ENCODE measurements at places on chromosomes 2 and 18.

DNA sequence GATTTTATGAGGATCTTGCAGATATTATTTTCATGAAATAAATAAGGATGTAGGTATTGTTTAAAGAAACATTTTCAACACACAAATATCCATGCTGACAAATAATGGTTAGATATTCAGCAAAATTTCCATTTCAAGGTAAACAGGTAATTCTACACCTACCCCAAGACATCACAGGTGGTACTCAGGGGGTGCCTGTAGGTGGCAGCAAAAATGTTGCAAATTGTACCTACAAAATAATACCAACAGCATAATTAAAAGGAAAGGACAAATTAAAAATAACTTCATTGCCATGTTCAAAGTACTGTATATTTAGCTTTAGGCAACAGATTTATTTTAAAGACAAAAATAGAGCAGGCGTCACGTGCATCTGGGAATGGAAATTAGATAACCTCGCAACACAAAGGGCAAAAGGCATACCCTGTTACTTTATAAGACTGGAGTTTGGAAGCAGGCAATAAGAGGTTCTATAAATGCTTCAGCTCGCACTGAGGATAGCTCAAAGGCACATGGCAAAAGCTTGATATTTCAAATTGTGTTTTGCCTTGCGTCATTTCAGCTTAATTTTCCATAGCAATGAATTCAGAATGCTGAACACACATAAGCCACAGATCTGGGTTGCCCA is 630.5 kb downstream of the TDRD15 start:
- DNase-seq: no peak

- no peak for DNase-seq
These were observed 14.7 kb upstream of the HOXD1 start for GRCh38 chr2:176173567-176174381.

DNA sequence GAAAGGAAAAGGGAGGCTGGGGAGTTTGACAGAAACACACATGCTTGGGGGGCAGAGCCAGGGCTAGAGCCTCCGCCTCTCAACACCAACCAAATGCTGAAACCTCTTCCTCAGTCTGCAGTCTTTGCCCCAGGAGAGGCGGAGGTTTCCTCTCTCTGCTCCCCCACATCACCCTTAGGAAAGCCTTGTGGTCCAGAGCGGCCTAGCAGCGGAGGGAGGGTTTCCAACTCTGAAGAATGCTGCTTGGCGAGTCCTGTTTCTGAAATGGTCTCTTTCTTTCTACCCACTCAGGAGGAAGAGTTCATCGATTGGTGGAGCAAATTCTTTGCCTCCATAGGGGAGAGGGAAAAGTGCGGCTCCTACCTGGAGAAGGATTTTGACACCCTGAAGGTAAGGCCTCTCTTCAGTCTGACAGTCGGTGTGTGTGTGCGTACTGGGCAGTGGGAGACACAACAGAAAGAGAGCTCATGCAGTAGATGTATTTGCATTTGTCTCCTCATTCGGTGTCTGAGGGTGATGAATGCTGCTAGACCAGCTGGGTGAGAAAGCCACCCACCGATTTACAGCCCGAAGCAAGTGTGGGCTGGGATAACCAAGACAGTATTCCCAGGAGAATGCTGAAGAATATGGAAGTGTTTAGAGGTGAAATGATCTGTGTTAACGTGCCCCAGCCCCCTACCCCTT is 190.5 kb downstream of the DYSF start:
- DNase-seq: no peak

DNA sequence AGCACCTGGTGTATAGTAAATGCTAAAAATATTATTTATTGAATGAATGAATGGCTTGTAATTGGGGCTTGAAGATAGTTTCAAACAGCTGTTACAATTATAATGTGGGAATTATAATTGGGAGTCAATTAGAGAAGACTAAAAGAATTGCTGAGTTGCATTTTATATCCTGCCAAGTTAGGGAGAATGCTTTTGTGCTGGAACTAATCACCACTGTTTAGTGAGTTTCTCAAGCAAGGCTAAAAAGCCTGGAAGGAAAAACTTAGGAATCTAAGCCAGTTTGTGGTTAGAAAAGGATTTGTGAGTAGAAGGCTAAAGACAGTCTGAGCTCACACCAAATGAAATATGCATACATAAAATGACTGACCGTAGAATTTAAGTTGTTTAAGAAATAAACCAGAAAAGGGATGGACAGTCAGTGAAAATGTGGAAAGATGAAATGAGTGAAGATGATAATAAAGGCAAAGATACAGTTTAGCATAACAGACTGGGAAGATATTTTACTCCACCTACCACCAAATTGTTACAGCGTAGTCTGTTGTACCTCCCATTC is 647.7 kb upstream of the FSHR start:
- no peak for DNase-seq

DNA sequence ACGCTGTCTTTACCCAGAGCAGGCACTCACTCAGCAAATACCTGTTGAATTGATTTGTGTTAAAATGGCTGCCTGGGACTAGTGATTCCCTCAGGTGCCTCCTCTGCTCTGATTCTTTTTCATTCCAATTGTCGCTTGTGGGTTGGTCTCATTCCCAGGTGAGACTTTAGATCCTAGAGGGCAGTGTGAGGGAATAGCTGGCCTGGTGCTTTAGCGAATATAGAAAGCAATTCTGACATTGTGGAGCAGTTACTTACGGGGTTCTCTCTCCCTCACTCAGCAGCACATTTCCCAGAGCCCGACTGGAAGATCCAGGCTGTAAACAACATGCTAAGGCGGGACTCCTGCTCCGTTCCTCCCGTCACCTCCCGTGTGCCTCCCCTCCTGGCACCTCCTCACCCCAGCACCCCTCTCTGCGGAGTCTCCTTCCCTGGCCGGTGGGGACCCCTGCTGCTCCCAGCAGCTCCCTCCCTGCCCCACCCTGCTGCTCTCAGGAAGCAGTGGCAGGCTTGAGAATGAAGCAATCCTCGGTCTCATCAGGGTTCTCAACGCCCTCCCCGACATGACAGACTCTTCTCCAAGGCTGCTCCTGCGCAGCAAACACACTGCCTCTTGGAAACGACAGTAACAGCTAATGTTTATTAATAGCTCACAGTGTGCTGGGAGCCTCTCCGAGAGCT is 26.9 kb downstream of the CELF4 start:
- no peak for DNase-seq

DNA sequence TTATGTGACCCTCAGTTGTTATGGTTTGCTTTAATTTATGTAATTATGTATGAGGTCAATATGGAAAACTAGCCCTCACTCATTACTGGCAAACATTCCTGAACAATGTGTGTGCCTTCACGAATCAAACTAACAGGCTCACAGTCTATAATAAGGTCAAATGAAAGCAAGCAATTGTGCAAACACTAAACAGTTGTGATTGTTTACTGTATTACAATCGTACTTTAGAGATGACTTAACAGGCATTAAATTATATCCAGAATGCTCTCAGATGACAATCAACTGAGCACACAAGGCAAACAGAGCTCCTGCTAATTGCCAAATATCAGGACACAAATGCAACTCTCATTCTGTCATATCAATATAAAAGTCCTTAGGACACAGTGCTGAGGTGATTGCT is 29.5 kb downstream of the COL5A2 start:
- no peak for DNase-seq

DNA sequence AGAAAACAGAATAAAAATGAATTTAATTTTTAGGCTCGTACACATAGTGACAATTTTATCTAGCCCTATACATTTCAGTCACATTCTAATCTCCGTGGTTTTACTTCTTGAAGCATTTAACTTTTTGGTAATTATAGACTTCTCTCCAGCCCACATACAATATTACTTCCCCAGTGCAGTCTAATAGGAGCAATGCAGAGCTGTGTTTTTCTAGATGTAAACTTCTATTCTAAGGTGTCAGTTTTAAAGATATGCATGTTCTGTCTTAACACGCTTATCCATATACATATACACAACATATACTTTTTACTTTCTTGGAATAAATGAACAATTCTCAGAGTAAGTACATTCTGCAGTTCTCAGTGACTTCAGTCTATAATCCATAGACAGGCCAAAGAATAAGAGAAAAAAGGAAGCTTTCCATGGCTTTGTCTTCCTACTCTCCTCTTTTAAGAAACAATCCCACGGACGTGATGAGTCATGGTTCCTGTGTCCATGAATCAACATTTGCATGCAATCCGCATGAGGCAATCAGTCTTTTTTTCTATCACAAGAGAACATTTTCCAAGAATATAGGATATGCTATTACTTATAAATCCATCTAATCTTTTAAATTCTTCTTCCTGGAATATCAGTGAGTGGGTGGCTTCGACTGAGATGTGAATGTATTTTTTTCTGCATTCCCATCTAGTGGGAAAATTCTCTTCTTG is 42.8 kb downstream of the CCDC102B start:
- peak; percentile 16 for DNase-seq

DNA sequence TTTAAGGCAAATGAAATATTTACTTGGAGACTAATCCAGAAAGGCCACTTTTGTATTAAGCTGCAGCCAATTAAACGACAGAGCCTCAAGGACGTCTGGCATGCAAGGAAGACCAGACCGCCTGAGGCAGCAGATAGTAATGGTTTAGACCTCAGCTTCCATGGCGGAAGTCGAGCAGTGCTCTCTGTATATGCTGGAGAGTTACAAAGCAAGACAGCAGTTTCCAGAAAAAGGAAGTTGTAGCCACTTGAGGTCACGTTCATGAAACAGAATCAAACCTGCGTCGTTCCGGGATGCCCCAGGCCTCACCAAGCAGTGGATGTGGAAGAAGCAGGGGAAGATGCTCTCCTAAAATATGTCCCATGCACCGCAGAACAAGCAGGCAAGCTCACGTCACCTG is 142.0 kb downstream of the PTGR3 start:
- no peak for DNase-seq

DNA sequence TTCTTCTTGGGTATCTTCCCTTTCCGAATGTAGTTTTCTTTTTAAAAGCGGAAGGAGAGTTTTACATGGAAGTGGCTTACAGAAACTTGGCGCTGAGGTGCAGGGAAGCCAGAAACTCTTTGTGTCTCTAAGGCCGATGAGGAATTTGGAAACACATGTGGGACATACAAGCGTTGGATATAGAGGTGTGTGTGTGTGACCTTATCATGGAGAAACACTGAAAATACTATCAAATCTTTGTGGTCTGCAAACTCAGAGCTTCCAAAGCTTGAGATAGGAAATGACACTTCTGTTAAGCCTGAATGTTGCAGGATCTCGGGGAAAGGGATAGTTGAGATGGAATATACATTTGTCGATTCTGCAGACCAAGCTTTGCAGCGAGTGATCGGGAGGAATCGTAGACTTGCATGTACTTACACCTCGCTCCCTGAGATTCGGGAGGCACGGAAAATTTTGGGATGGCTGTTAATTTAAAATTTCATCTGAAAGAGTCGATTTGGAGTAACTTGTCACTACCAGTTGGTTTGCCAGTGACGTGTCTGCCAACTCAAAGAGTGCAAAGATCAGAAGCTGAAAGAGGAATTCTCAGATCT is 1.0 kb downstream of the NAB1 start:
- DNase-seq: no peak

- no peak for DNase-seq
These were observed 1.1 kb downstream of the GLI2 start for GRCh38 chr2:120736624-120737339.

DNA sequence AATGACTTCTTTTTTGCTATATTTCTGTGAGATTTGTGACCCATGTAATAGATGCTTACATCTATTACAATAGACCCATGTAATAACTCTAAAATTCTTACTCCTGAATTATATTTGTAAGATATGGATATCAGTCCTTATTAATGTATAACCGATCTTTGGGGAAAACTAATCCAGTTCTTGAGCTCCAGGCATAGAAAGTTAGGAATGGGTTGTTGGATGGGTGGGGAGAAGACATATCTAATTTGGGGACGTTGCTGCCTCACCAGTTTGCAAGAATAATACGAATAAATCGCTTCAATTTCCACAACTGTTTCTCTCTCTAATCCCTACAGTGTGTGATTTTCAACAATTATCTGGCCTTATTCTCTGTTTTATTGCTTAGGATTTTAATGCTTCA is 13.5 kb downstream of the CAVIN2 start:
- no peak for DNase-seq

Data from mucosa of gallbladder (tissue), 1 donor.